ENCODE measurements at places on chromosomes 11 and 22.

GRCh38 chr11:72924568-72925190 is 110.5 kb downstream of the ATG16L2 start:
- no peak for DNase-seq

DNA sequence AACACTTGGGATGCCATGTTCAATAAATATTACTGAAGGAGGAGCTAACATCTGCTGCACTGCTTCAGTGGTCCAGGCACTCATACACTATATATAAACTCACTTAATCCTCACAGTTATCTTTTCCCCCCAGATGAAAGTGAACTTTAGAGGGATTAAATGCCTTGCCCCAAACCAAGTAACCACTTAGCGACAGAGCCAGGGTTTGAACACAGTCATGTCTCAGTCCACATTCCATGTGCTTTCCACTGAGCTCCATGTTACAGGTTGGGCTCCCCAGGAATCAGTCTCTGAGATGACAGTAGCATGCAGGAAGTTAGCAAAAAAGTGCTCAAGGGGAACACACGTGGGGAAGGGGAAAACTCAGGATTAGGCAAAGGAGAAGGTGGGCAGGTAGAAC is 59.3 kb downstream of the ENDOD1 start:
- no peak for DNase-seq

DNA sequence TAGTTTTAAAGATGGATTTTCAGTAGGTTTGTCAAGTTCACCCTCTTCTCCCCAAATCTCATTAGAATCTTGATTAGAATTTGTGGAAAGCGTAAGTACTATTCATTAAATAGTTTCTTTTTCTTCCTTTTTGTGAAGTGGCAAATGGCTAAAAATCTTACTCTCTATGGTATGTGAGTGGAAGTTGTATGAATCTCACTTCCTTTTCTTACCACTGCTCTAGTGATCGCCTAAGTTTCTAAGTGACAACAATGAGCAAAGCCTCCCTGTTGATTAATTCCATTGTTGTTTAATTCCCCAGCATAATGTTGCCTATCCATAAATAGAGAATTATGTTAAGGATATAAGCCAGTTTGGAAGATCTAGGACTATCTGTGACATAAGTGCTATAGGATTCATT is 82.7 kb downstream of the PGR start:
- DNase-seq = no peak

DNA sequence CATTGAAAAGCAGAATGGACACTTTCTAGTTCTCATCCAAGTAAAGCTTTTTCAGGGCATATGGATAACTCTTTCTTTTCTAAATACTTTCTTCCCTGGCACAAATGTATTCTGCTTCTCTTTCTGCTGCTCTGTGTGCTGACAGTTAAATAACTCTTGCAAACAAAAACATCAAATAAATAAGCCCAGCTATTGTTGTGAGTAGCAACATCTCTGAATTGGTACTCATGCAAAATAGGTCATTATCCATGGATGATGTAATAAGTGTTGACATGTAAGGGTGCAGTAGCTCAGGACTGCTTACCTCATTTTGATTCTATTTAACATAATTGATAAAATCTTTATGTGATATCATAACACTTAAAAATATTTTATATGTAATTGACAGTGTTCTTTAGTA is 164.3 kb downstream of the MSANTD4 start:
- DNase-seq = no peak

DNA sequence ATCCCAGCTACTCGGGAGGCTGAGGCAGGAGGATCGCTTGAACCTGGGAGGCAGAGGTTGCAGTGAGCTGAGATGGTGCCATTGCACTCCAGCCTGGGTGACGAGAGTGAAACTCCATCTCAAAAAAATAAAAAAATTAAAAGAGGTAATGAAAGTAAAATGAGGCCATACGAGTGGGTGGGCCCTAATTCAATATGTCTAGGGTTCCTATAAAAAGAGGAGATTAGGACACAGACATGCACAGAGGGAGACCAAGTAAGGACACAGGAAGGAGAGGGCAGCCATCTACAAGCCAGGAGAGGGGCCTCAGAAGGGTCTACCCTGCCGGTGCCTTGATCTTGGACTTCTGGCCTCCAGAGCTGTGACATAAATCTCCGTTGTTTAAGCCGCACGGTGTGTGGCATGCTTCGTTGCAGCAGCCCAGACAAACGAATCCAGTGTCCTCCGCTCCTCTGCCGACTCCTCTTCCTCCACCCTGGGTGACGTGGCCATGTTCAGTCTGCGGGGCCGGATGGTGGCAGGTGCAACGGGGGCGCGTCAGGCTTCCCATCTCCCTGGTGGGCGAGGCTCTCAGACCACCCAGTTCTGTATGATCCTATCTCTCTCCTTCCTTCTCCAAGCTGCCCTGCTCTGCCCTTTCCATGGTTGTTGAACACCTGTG is 51.6 kb upstream of the PARVG start:
- DNase-seq = no peak

DNA sequence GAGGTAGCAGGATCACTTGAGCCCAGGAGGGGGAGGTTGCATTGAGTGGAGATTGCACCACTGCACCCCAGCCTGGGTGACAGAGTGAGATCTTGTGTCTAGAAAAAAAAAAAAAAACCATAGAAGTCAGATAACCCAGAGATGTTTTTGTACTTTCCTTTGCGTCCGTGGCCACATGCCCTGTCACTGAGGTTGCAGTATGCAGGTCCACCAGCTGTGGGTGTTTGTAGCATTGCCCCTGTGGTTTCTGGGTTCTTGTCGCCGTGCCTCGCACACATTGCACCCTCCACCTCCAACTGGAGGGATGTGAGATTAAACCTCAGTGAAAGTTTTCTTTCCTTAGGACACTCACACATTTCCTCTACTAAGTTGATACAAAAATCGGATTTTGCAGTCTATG is 70.3 kb downstream of the TNRC6B start:
- DNase-seq = no peak

Measured in gastrocnemius medialis (tissue), 4 donors.